ENCODE measurements at places on chromosomes 7 and 10. TPM values are rescaled to one million over a fixed set of nuclear protein-coding genes. Genes with fewer than 3 reads are reported as not detected.

GRCh38 chr10:66827353-66827752, 98.5 kb upstream of the LRRTM3 start:
- DNase-seq: no peak

GRCh38 chr7:129902788-129903422, 49.9 kb downstream of the UBE2H start:
- no peak for DNase-seq

DNA sequence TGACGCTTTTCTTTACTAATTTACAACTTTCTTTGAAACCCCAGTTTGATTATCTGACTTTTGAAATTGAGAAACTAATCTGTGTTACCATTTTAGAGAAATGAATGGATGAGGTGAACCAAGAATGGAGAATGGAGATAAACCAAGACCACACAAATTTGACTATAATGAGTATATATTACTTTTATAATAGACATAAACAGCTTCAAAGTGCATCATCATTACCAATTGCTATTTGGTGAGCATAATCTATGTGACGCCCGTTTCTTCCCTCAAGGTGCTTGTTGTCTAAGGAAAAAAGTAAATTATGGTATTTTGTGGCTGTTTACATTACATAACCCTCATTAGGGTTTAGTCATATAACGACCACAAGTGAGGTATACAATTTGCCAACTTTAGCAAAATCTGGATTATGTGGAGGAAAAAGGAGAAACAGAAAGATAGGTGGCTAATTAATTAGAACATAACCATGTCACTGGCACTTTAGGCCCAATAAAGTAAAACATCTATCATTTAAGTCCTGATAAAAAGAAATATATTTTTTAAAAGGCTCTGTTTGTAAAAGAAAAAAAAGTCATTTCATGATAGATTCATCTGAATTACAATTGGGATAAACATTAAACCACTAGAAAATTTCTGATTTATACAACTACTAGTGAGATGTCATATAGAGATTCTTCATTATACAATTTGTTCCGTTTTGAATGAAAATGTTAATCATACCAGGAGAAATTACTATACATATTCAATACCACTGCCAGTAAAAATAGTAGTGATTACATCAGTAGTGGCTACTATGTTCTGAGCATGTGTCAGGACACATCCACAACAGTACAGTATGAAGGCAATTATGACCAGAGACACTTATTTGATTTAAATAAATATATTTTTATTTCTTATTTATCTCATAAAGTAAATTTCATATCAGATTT, 118.2 kb upstream of the FAM133B start:
- DNase-seq: no peak

DNA sequence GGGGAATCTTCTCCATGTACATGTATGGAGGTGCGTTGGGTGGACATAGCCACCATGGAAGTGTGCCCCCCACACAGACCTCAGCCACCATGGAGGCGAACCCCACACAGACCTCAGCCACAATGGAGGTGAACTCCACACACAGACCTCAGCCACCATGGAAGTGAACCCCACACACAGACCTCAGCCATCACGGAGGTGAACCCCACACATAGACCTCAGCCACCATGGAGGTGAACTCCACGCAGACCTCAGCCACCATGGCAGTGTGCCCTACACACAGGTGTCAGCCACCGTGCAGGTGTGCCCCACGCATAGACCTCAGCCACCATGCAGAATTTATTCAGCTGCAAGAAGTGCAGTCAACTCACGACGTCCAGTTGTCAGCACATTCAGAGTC, 339.7 kb downstream of the ACTR3B start:
- DNase-seq: no peak

- DNase-seq: no peak
These were observed 639.2 kb upstream of the POT1 start for GRCh38 chr7:125568799-125569198.

DNA sequence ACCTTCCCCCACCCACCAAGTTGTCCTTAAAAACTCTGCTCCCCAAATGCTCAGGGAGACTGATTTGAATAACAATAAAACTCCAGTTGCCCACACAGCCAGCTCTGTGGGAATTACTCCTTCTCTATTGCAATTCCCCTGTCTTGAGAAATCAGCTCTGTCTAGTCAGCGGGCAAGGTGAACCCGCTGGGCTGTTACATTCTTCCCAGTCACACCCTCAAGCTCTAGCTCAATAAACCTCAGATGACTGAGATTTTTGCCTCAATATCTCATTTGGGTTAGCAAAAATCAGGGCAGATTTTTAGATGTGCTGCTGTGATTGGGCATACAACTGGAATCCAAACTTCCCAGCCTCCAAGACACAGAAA, 32.9 kb downstream of the SVOPL start:
- DNase-seq: no peak

DNA sequence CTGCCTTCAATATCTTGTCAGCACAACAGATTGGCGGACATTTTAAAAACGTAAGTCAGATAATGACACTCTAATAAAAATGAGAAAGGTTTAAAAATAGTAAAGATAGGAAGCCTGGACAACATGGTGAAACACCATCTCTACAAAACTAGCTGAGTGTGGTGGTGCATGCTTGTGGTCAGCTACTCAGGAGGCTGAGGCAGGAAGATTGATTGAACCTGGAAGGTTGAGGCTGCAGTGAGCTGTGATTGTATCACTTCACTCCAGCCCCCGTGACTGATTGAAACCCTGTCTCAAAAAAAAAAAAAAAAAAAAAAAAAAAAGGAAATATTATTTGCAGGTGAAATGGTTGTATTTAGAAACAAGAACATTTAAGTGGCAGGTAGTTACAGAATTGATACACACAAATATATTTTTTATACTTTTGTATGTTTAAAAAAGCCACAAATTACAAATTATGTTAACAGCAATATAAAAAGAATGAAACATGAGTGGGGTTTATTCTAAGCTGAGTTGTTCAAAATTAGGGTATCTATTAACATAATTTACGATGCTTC, 141.9 kb downstream of the ADK start:
- DNase-seq: no peak

DNA sequence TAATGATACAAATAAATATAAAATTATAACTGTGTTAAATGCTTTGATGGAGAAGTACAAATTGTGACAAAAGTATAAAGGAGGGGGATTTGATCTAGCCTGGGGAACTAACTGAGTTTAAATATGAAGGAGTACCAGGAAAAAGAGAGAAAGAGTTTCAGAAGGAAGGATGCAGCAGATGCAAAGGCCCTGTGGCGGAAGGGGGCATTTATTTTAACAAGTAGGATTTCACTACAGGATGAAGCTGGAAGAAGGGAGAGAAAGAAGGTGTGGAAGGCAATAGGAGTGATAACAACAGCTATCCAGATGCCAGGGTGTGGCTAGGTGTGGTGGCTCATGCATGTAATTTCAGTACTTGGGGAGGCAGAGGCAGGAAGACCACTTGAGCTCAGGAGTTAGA, 55.8 kb downstream of the AKR1B1 start:
- DNase-seq: no peak

DNA sequence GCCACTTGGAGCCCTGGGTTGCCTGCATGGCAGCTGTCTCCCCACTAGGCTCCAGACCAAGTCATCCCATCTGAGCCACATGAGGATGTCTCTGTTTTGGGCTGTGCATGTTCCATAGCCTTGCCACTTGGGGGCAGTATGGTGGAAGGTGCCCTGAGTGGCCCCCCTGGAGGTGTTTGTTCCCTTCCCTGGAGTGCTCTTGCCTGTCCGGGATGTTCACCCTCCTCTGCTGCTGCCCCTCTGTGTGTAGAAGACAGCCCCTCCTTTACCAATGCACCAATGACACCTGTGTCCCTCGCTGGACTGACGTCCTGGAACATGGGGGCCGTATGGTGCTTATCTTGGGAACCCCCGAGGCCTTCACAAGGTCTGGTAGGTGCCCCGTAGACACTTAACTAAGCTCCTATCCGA, 100.2 kb downstream of the ACTR3B start:
- no peak for DNase-seq

Gene OR2A5
- 0.10 TPM for polyA plus RNA-seq

Gene DGKB
- 0.35 TPM for polyA plus RNA-seq

Gene PDE6C
- polyA plus RNA-seq: 0.15 TPM

Gene LRRC18
- polyA plus RNA-seq: not detected

Gene MGMT
- polyA plus RNA-seq: 44.2 TPM

Gene PRPS1L1
- polyA plus RNA-seq: not detected

Gene ZNF804B
- polyA plus RNA-seq: not detected

Gene WNT8B
- polyA plus RNA-seq: not detected

Gene GCK
- 1.7 TPM for polyA plus RNA-seq

Data from hepatocyte (in vitro differentiated cells).